KBM-7 (cell line): ENCODE measurements at places on chromosomes 7 and 10.

DNA sequence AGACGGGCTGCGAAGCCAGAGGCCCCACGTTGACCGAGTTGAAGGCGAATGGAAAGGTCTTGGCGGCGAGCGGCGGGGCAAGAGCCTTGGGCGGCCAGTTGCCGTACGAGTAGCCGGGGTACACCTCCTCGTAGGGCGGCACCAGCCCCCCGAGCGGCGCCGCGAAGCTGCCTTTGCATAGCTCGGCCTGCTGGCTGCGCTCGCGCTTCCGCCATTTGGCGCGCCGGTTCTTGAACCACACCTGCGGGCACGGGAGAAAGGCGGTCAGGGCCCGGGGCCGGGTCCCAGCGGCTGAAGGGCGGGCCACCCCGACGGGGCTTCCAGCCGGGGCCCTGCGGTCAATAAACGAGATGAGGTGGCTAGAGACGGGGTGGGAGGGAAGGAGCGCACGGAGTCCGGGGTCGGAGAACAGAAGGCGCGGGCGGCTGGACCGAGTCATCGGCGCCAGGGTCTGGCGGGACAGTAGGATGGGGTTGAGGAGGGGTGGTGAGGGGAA is 4.8 kb downstream of the ELOVL3 start:
- DNase-seq = no peak

DNA sequence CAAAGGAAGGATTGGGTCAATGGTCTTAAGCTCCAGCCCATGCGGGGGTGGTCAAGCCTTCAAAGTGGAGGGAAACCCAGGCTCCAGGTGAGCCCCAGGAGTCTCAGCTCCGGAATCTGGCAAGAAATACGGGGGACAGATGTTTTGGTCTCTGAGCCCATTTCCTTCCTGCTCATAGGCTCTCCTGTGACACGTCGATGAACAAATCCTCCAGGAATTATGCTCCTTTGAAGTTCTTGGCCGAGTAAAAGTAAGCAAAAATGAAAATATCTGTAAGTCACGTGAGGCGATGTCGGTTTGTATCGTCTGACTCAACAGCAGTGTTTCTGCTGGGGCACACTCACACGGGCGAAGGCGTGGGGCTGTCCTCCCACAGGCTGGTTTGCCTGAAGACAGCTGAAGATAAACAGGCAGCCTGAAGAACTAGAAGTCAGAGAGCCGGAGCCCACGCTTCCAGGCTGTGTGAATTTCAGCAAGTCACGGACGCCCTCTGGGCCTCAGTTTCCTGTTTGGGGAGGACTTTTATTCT is 52.6 kb upstream of the SMNDC1 start:
- no peak for DNase-seq

DNA sequence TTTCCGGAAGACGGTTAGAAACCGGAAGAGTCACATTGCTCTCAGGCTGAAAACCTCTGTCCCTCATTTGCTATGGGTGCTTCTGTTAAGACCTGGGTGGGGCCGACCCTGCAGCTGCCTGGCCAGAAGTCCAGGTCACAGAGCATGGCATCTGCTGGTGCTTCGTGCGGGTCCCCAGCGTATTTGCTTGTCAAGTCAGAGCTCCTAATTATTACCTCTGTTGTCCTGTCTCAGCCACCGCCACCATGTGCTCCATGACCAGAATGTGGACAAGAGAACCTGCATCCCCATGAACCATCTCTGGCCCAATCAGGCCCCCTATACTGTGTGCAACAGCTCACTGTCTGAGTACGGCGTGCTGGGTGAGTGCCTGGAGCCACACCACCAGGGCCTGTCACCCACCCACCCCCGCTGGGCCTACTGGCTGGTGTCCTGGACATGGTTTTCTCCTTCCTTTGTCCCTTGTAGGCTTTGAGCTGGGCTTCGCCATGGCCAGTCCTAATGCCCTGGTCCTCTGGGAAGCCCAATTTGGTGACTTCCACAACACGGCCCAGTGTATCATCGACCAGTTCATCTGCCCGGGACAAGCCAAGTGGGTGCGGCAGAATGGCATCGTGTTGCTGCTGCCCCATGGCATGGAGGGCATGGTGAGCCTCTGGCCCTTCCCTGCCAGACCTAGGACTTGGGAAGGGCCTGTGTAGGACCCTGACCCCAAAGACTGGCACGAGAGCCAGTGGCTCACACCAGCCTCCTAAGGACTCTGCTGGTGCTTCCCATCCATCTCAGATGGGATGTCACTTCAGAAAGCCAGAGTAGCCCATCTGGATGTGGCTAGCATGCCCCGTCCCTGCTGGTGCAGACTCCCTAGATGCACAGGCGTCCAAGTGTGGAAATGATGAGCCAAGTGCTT is 51.3 kb upstream of the ZMIZ2 start:
- no peak for DNase-seq

DNA sequence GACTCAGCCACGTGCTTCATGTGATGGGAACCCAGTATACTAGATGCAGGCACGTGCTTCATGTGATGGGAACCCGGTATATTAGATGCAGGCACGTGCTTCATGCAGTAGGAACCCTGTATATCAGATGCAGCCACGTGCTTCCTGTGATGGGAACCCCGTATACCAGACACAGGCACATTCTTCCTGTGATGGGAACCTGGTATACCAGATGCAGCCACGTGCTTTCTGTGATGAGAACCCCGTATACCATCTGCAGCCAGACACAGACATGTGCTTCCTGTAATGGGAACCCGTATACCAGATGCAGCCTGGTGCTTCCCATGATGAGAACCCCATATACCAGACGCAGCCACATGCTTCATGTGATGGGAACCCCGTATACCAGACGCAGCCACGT is 44.0 kb downstream of the MGMT start:
- DNase-seq = no peak

- DNase-seq = peak; percentile 51
Measured at GRCh38 chr7:101216860-101217387, 457 bp downstream of the PLOD3 start.

DNA sequence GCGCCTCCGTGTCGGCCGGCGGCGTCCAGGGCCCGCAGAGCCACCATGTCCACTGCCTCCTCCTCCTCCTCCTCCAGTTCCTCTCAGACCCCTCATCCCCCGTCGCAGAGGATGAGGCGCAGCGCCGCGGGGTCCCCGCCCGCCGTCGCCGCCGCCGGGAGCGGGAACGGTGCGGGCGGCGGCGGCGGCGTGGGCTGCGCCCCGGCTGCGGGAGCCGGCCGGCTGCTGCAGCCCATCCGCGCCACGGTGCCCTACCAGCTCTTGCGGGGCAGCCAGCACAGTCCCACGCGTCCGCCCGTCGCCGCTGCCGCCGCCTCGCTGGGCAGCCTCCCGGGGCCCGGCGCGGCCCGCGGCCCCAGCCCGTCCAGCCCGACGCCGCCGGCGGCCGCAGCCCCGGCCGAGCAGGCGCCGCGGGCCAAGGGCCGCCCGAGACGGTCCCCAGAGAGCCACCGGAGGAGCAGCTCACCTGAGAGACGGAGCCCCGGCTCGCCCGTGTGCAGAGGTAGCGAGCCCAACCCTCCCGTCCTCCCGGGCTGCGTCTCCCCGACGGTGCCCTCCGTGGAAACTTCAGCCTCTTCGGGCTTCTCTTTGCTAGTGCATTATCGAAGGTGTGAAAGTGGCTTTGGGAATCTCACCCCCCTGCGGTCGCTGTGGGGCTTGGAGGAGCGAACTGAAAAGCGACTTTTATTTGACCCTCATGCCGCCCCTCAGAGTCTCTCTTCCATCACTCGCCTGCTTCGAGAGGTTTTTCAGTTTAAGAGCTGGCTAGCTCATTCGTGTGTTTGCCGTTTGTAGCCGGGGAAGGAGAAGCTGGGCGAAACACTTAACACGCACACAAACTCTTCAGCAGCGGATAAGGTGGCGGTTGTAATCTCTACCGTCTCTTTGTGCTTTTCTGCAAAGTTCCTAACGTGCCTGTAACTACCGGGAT is 975 bp downstream of the GLCCI1 start:
- peak; percentile 77 for DNase-seq

- no peak for DNase-seq
Measured at GRCh38 chr7:130662426-130662825, 6.1 kb downstream of the COPG2 start.

- DNase-seq = peak; percentile 42
Measured at GRCh38 chr7:81469869-81470723, 299.8 kb downstream of the HGF start.

DNA sequence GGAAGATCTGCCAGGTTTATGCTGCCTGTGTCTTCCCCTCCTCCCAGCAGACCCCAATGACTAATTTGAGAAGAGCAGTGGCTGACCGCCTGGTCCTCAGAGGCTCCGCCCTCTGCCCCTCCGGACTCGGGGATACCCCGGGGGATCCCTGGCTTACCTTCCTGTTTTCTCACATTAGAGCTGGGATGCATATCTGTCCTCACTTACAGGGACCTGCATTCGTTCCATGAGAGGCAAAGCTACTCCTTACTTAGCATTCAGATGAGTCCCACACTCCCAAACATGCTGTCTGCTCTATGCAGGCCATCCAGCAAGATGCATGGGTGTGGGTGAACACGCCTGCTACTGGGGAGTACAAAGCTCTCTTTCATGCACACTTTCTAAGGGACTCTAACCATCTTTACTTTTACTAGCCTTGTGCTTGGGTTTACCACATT is 24.0 kb downstream of the VOPP1 start:
- DNase-seq = no peak

DNA sequence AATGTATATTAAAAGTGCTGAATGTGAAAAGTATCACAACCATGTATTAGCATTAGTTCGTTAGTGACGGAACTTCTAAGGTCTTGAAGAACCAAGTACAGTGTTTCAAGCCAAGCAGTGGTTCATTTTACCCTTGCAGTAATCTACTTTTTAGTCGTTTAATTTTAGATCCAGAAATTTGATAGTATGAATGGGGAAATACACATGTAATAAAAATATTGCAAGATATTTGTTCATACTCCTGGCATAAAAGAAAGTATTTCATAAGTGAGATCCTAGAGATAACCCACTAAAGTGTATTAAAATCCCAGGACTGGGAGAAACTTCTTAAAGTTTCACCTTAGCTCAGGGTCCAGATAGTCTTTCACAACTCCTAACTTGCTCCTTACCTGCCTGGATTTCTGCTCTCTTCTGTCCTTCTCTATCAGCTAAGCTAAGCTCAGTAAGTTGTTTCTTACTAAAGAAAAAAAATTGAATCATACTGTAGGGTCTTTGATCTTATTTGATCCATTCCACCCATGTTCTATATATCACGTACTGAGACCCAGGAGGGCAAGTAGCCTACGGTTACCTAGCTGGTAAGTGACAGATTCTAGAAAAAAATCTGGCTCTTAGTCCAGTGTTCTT is 1.5 kb downstream of the BCAP29 start:
- DNase-seq = no peak

- no peak for DNase-seq
Measured at GRCh38 chr7:144584726-144585125, 181.2 kb upstream of the NOBOX start.
